ENCODE measurements at places on chromosomes 12 and 14.

DNA sequence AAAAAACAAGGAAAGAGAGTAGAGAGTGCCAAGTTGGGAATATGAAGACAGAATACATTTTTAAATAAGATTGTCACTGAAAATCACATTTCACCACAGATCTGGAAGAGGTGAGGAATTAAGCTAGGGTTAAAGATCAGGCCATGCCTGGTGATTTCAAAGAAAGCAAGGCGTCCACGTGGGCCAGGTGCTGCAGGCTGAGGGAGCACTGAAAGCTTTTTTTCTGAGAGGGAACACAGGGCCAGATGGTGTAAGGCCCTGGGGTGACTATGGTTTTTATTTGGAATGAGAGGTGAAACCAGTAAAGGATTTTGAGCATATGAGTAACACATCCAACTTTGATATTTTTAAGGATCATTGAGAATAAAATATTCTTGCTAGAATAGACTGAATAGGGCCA, 20.9 kb downstream of the SYT1 start:
- no peak for DNase-seq

DNA sequence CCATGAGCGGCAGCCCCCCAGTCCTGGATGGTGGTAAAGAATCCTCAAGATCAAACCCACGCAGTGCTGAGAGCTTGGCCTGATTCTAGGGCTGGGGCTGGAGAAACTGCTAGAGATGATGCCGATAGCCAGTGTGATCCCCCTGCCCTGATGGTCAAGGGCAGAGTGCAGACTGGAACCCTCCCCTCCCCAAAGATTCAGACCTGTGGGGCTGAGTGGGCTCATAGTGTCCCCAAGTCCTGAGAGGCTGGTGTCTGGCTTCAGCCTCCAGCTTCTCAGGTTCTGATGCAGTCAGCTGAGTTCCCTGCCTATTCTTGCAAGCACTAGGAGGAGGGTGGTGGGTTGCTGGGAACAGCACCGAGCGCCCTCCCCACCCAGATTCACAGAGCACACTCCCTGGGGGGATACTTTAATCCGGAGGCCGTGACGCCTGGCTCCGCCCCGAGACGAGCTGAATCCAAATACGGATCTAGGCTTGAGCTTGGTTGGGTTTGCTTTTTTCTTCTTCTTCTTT, 11.9 kb downstream of the RHOF start:
- DNase-seq: no peak

DNA sequence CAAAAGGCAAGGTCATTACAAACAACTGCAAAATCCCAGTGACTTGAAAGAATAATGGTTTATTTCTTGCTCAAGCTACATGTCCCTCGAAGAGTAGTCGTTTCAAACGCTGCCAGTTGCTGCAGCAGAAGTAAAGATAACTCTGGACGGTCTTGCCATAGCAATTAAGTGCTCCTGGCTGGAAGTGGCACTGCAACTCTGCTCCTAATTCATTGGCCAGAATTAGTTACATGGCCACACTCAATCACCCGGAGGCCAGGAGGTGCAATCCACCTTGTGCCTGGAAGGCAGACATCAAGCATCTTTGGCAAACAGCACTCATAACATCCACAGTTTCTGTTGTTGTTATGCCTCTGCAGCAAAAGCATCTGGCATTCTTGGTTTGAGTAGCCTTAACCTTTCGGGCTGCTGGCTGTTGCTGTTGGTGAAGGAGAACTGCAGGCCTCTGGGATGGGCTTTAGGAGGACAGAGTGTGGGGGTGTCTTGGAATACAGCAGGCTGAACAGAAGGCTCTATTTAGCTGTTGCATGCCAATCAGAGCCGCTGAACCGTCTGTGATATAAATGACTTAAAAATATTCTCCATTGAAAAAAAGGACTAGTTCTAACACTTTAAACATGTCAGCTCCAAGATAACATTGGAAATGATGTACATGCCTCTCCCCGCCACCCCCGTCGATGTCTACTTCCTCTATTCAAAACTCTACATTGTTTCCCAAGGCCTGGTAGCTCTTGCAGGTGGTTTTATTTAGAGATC, 123.5 kb upstream of the DYRK2 start:
- DNase-seq: no peak

DNA sequence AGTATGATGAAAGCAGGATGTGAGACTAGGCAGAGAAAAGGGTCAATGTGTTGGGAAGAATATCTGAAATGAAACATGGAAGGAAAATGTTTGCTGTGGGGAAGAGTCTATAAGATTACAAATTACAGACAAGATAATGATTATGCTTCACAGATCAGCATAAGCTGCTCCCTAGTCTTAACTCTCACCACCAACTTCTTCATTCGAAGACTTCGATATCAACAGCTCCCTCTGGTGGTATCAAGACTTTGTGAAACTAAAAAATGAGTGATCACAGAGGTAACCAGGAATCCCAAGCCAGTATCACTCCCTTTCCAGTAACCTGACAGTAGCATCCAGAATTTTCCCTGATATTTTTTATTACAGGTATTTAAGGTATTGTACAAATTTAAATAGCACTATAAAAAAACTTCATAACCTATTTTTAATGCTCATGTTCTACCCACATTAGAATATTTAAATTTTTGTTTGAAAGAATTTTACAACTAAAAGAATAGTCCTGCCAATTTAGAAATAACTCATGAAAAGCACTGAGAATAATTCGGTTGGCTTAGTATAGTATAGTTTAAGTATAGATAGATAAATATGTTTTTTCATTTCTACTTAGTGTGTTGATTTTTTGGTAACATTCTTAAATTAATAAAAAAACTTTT, 84.4 kb downstream of the C2CD5 start:
- no peak for DNase-seq

DNA sequence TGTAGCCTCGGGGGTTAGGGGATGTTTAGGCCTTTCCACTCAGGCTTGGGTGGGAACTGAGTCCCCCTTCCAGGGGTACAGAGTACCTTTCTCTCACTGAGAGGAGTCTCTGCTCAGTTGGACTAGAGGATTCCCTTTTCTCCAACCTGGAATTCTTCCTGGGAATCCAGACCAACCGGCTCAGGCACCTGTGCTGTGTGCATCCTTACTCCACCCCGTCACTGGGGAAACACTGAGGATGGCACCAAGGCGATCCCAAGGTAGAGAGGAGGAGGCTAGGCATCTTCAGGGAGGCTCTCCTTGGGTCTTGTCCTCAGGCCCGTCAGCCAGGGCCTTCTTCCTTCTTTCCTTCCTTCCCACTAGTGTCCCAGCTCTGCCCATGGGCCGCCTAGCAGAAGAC, 871 bp upstream of the TGM1 start:
- DNase-seq: no peak

DNA sequence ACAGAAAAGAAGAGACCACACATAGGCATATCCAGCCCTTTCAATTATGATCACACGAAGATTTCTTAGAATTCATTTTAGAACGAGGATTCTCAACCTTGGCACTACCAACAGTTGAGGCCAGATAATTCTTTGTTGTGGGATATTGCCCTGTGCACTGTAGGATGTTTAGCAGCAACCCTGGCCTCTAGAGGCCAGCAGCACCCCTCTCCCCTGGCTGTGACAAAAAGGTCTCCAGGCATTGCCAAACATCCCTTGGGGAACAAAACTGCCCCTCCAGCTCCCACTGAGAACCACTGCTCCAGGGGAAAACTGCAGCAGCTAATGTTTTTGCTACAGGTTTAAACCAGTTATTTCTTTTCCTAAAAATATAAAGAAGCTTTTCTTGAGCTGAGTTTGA, 7.1 kb downstream of the NT5DC3 start:
- no peak for DNase-seq

GRCh38 chr14:97022741-97023140, 225.6 kb downstream of the VRK1 start:
- no peak for DNase-seq

DNA sequence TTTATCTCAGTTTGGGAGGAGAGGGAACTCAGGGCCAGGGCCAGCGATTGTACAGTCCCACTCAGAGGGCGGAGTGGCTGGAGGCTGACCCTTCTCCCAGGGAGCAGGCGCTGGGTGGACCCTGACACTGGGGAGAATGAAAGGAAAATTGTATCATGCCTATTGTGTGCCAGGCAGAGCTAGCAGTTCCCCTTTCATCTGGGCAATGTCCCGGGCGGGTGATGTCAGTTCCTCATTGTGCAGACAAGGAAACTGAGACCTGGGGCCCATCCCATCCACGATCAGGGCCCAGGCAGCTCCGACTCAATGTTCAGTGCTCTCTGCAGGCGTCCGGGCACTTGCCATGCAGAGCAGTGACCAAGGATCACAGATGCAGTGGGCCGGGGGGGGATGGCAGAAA, 101.9 kb upstream of the RTL1 start:
- no peak for DNase-seq

DNA sequence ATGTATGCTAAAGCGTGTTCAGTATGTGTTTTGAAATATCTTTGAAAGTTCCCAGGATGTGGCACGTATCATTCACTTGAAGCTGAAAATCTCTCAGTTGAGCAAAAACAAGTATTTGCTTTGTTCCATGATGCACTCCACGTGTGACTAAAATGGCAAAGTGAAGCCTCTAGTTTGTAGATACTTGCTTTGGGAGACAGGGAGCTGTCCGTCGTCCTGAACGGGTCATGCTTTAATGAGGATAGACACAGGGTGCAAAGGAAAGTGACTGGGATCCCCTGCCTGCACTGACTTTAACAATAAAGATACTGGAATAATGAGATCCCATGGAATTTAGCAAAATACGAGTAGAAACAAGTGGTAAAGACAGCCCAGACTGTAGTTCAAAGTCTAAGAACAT, 991.4 kb downstream of the NRXN3 start:
- no peak for DNase-seq

- no peak for DNase-seq
Measured at GRCh38 chr12:50934371-50934851, 17.9 kb upstream of the HIGD1C start.

- DNase-seq: peak; percentile 29
Measured at GRCh38 chr12:11727133-11727664, 77.7 kb downstream of the ETV6 start.

- no peak for DNase-seq
Measured at GRCh38 chr12:96258104-96258961, 64.2 kb downstream of the ELK3 start.

DNA sequence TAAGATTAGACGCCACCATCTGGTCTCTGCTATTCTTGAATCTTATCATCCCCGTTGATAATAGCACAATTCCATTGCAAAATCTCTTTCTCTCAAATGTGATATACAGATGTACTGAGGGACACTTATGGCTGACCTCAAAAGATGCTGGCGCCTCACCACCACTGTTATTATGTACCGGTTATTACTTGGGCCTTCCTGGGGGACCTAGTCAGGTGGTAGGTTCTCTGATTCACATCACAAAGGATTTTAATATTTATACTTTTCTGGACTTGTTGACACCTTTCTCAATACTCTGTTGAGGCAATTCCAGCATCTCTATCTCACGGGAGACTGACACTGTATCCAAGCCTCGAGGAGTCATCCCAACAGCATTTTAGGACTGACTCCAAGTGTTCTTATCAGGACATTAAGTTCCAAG, 21.3 kb upstream of the FAM234B start:
- DNase-seq: no peak

GRCh38 chr12:130253866-130254265, 83.8 kb upstream of the PIWIL1 start:
- no peak for DNase-seq

GRCh38 chr12:1054117-1054870, 63.3 kb downstream of the ERC1 start:
- no peak for DNase-seq

GRCh38 chr12:57890191-57891115, 43.9 kb upstream of the CTDSP2 start:
- DNase-seq: no peak

DNA sequence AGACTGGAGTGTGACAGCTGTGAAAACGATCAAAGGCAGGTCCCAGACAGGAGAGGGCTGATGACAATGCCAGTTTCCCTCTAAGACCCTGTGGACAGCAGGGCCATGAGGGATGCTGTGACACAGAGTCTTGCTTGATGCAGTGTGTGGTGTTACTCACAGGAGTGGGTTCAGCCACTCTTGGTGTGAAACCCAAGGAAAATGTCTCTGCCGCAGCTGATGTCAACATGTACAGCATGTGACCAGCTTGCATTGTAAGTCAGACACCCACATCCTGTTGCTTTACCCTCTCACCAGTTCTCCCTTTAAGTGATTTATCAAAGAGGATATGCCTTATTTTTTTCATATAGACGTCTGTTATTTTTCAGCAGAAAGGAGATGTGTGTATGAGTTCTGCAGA, 268.6 kb downstream of the BTG1 start:
- peak; percentile 81 for DNase-seq

- DNase-seq: peak; percentile 20
Measured at GRCh38 chr12:92928421-92928961, 604 bp downstream of the EEA1 start.

DNA sequence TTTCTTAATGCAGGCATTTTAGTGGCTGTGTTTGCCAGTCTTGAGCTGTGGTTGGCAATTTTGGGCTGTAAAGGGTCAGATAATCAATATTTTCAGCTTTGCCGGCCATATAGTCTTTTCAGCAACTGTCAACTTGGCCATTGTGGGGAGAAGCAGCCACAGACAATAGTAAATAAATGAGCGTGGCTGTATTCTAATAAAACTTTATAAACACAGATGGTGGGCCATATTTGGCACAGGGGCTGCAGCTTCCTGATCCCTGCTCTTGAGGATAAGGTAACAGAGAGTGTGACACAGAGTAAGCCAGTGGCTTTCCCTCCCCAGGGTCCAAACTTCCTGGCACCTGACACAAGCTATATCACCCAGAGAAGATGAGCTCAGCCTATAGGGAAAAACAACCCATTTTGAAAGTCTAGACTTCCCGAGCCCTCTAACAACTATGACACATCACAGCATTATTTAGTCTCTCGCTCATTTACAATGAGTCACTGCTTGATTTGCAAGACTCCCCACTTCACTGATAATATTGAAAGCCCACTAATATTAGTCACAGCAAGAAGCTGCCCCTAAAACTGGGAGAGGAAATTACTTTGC, 163.1 kb upstream of the TMPO start:
- no peak for DNase-seq

DNA sequence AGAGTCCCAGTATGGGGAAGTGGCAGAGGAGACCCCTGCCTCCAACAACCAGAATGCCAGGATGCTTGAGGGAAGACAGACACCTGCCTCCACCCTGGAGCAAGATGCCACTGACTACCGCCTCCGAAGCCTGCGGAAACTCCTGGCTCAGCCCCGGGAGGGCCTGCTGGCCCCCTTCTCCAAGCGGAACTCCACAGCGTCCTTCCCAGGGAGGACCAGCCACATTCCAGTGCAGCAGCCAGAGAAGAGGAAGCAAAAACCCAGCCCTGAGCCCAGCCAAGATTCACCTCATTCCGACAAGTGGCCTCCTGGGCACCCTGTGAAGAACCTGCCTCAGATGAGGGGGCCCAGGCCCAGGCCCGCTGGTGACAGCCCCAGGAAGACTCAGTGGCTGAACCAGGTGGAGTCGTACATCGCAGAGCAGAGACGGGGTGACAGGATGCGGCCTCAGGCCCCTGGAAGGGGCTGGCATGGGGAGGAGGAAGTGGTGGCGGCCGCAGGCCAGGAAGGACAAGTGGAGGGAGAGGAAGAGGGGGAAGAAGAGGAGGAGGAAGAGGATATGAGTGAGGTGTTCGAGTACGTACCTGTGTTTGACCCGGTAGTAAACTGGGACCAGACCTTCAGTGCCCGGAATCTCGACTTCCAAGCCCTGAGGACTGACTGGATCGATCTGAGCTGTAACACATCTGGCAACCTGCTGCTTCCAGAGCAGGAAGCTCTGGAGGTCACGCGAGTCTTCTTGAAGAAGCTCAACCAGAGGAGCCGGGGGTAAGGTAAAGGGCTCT, 93.7 kb downstream of the B4GALNT3 start:
- peak; percentile 70 for DNase-seq

Data from activated T-helper 1 cell treated with anti-CD3 and anti-CD28 coated beads, Interleukin-12 subunit alpha, Interleukin-12 subunit beta, Interleukin-2, Interleukin-4 antibody, amounts not matched to agents 30 ng/mL and 10 ng/mL and 1 ng/mL, durations not matched to agents 14 hours and 24 hours and 36 hours (primary cell).